ENCODE measurements at places on chromosomes 16 and 17.

GRCh38 chr16:78317564-78318240, 218.2 kb downstream of the WWOX start:
- DNase-seq: no peak

- DNase-seq: no peak
Measured at GRCh38 chr16:88524274-88524972, 45.8 kb upstream of the ZC3H18 start.

GRCh38 chr16:85243308-85243707, 131.0 kb upstream of the CIBAR2 start:
- DNase-seq: no peak

GRCh38 chr16:4136229-4136813, 20.1 kb upstream of the ADCY9 start:
- DNase-seq: no peak

DNA sequence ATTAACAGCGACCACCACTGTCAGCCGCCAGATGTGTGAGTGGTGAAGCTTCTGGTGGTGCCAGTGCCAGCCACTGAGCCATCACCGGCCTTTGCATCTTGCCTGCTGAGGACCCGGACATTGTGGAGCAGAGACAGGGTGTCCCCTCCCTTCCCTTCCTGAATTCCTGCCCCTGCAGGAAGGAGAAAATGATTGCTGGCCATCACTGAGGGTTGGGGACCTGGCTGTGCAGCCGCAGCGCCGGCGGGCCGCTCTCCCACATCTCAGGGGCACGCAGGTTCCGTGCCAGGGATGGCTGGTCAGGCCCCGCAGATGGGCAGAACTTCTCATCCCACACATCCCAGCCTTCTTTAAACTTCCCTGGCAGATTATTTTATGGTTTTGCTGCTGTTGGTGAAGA, 56.5 kb downstream of the RPTOR start:
- DNase-seq: no peak

DNA sequence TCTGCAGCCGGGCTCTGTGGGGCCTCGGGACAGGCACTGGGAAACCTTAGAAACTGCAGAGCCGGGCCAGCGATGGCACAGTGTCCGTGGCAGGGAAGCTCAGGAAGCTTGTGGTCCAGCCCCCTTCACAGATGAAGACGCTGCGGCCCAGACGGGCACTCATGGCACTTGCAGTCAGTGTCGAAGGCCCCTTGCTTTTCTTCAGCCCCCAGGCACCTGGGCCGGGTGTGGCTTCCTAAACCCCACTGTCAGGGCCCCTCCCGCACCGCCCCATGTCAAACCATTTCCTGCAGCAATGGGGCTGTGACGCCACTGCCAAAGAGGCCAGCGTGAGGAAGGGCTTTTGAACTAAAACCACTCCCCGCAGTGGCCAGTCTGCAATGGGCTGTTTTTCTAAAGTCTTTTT, 164.0 kb downstream of the LAT start:
- DNase-seq: peak; percentile 49

DNA sequence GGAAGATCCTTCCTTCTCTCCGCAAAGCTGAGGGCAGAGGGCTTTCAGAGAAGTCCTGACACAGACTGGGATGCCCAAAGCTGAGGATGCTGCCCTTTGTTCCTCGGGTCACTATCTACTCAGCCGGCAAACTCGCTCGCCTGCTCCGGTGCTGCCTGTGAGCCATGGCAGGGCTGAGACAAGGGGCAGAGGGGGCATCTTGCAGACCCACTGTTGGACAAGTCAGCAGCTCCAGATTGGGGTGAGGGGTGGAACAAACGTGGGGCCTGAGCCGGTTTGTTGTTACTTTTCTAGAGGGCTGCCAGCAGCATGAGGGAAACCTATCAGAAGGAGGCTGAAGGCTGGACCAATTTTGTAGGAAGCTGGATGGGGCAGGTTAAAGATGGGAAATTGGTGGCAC, 47.1 kb upstream of the PIK3R6 start:
- DNase-seq: no peak

DNA sequence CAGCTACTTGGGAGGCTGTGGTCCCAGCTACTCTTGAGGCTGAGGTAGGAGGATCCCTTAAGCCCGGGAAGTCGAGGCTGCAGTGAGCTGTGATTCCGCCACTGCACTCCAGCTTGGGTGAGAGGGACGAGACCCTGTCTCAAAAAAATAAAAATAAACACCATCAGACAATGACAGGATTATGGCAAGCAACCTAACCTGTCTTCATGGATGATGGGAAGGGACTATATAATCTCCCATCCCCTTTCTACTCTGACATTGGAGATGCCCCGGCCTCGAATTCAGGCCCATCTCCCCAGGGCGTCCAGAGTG, 893 bp downstream of the TRIM25 start:
- DNase-seq: no peak

GRCh38 chr16:84332975-84333684, 35.2 kb upstream of the ATP2C2 start:
- DNase-seq: no peak

DNA sequence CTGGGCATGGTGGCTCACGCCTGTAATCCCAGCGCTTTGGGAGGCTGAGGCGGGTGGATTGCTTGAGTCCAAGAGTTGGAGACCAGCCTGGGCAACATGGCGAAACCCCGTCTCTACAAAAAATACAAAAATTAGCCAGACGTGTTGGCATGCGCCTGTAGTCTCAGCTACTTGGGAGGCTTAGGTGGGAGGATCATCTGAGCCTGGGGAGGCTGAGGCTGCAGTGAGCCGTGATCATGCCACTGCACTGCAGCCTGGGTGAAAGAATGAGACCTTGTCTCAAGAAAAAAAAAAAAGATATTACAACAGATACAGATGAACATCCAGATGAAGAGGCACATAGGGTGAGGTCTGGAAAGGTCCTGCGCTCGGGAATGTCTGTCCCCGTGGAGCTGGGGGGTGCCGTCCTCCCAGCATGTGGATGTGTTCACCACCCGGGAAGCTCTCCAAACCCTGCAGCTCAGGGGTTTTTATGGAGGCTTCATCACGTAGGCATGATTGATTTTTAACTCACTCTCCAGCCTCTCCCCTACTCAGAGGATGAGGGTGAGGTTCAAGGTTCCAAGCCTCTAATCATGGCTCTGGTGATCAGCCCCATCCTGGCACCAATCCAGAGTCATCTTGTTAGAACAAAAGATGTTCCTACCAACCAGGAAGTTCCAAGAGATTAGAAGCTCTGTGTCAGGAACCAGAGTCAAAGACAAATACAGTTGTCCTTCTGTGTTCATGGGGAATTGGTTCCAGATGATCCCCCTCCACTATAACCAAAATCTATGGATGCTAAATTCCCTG, 85.0 kb upstream of the DNAJA2 start:
- no peak for DNase-seq

DNA sequence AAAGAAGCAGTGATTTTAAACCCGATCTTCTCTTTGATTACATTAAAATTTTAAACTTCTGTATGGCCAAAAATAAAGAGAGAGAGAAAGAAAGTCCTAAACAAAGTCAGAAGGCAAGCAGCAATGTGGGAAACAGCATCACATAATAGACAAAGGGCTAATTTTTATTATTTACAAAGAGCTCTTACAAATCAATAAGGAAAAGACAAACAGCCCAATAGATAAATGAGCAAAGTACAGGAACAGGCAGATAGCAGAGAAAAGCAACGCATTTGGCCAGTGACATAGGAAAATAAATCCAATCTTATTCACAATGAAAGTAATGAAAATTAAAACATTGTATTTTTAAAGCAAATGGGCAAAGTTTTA, 93.1 kb downstream of the SALL1 start:
- no peak for DNase-seq

- DNase-seq: no peak
Measured at GRCh38 chr17:19388791-19389785, 2.1 kb upstream of the MFAP4 start.

- no peak for DNase-seq
Measured at GRCh38 chr16:79409978-79410377, 190.6 kb downstream of the MAF start.

GRCh38 chr17:75503976-75504346, 11.4 kb downstream of the CASKIN2 start:
- DNase-seq: no peak

GRCh38 chr16:73126525-73126853, 78.6 kb upstream of the ZFHX3 start:
- DNase-seq: no peak

DNA sequence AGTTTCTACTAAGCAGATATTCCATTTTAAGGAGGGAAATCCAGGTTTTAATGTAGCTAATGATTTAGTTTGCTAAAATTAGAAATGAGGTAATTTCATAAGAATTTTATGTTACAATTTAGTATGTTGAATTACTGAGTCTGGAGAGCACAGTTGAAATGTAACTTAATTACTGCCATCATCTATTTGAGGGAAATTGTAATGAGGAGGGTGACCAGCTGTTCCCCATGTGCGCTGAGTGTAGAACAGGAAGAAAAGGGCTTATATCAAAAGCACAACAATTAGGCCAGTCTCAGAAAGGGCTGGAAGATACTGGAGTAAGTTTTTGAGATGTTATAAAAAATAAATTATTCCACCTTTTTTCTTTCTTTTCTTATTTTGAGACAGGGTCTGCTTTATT, 735.1 kb upstream of the GOT2 start:
- DNase-seq: no peak

DNA sequence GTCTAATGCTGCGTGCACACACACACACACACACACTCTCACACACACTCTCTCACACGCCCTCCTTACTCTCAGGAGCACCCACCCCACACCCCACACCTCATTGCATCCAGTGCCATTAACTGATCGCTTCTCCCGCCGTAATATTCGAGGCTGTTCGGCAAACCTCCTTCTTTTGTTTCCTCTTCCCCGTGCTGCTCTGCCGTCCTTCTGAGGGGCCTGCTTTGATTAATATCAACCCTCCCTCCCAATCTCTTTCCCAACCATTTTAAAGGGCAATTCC, 156.2 kb upstream of the TNRC6C start:
- no peak for DNase-seq

DNA sequence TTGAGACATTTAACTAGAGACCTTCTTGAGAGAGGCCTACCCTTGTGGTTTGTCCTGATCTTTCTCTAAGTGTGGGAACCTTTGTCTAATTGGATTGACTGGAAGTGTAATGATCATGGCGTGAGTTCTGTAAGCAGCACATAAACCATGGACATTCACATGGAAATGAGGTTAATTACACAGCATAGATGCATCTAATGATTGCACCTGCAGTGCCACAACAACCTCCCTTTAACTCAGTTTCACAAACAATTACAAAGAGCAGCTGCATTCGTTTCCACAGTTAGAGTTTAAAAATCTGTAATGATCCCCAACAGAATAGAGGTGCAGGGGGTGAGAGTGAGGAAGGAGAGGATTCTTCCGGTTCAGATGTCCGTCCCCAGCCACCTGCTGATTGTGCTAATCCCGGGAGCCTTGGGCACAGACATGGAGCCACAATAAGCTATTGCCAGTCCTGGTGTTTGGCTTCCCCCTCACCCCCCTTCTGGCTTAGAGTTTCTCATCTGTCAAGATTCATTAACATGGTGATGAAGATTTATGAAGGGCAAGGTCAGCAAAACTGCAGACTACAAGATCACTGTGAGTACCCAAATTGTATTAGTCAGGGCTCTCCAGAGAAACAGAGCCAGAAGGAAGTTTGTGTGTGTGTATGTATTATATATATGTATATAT, 659.2 kb upstream of the SOX9 start:
- no peak for DNase-seq

GRCh38 chr16:84361546-84361945, 6.8 kb upstream of the ATP2C2 start:
- no peak for DNase-seq

GRCh38 chr17:63634163-63634562, 11.9 kb downstream of the MAP3K3 start:
- no peak for DNase-seq

DNA sequence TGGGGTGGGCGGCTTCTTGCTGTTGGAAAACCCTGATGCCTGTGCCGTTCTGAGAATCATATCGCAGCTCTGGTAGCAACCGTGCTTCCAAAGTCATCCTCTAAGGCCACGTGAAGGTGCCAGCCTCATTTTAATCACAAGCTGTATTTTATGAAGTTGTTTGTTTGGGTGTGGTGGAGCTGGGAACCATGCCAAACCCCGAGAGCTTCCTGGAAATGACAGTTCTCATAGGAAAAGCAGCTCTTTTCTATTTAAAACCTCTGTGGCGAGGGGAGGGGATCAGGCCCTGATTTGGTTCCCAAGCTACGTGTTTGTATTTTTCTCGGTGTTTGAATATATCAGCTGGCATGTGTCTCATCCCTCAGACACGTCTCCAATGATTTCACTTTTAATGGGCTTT, 21.7 kb downstream of the KNOP1 start:
- DNase-seq: no peak

DNA sequence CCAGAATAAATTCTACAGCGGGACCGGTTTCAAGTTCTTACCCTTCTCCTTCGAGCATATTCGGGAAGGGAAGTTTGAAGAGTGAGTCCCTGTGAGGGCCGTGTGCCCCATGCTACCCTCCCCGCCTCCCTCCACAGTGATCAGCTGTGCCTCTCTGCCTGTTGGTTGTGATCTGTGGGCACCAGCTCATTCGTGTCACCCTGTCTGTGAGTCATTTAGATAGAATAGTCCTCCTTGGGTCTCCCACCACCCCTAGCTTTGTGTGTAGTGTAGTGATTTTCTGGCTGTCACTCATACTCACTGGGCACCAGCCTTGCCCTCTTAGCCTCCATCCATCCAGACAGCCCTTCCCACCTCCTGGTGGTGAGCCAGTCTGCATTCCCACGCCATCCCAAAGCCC, 15.0 kb upstream of the NAGLU start:
- DNase-seq: no peak

DNA sequence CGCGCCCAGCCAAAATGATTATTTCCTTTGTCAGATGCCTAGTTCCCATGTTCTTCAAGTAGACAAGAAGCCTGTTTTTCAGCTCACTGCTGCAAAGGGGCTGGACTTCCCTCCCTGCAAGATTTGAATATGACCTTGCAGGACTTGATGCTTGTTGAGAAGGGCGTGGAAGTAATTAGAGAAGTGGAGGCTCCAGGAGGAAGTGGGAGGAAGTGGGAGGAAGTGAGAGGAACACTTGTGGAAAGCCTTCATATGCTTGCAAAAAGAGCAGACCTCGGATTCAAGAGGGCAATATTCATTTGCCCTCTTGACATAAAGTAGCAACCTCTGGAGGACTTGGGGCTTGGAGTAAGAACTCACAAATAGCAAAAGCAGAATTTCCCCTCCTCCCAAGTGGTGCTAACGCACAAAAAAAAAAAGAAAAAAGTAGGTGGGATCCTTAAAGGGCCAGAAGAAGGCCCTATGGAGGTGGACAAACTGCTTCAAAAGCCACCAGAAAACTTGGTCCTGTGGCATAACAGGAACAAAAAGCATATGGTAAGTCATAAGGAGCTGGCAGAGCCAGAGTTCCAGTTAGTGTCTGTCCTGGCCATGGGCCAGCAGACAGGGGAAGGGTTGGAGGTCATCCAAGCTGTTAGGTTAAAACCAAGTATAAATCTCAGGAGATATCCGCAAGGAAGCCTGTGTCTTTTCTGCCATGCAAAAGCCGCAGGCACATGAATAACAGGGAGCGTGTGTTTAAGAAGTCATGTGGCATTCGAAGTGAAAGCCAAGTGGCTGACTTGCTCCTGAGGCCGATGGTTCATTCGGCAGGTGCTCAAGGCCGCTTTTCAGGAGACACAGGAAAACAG, 20.6 kb upstream of the PRKAR1A start:
- no peak for DNase-seq

GRCh38 chr17:43897831-43898230, 9.5 kb downstream of the MPP2 start:
- no peak for DNase-seq

Data from stimulated activated CD8-positive, alpha-beta memory T cell treated with anti-CD3 and anti-CD28 coated beads, Interleukin-12 subunit alpha, Interleukin-12 subunit beta, amount 100 ng/mL, for 4 hours (primary cell).